ENCODE measurements at places on chromosomes 3 and 15. TPM values are rescaled to one million over a fixed set of nuclear protein-coding genes. Genes with fewer than 3 reads are reported as not detected.

DNA sequence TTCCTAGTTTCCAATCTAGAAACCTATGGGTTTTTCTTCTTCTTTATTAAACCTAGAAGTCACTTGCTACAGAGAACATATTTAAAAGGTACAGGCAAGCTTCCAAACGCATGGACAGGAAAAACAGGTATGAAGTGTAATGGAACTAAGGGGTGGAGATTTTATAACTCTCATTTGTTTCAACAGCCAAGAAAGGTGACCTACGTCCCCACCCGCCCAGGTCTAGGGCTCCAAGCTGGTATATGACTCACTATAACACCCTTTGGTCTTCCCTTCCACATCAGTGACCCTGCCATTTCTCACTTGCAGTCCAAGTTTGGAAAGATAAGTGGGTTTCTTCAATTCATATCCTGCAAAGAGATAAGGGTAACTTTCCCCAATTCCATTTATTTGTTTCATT lies 6.0 kb upstream of the LIPH start:
- no peak overlapping the region for H3K4me3 ChIP-seq
- H3K36me3 ChIP-seq: no peaks in the 10 kb centered on the region
- H3K4me1 ChIP-seq: peaks cover 18% of the 10 kb centered on the region
- no peak for DNase-seq
- H3K27ac ChIP-seq: no peak overlapping the region

DNA sequence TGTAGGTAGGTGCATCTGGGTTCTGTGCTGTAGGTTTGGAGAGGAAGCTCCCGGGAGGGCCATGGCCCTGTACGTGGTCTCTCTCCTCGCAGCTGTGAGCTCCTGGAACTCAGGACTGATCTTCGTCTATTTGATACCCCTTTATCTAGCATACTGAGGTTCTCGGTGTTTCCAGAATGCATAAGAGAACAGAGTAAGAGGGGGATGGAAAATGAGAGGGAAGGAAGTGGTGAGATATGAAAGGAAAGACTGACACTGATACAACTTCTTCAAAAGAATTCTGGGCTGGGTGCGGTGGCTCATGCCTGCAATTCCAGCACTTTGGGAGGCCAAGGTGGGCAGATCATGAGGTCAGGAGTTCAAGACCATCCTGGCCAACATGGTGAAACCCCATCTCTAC lies 90.7 kb downstream of the CHRD start:
- no peak overlapping the region for H3K27ac ChIP-seq
- peaks cover 1% of the 10 kb centered on the region for H3K36me3 ChIP-seq
- no peak overlapping the region for H3K4me3 ChIP-seq
- peaks cover 43% of the 10 kb centered on the region for H3K27me3 ChIP-seq
- no peak for DNase-seq

DNA sequence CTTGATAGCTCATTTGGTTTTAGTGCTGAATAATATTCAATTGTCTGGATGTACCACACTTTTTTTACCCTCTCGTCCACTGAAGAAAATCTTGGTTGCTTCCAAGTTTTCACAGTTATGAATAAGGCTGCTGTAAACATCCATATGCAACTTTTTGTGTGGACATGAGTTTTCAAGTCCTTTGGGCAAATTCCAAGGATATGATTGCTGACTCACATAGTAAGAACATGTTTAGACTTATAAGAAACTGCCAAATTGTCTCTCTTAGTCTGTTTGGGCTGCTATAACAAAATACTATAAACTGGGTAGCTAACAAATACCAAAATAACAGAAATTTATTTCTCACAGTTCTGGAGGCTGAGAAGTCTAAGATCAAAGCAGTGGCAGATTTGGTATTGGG lies 59.5 kb upstream of the TNFSF10 start:
- H3K36me3 ChIP-seq: no peaks in the 10 kb centered on the region
- no peak overlapping the region for H3K4me3 ChIP-seq
- H3K27me3 ChIP-seq: no peaks in the 10 kb centered on the region

GRCh38 chr3:128801779-128802380 lies 75.9 kb downstream of the RAB7A start:
- H3K4me1 ChIP-seq: peaks cover 57% of the 10 kb centered on the region
- peaks cover 28% of the 10 kb centered on the region for H3K36me3 ChIP-seq
- H3K4me3 ChIP-seq: no peak overlapping the region
- peak overlapping the region; percentile 67 for H3K27ac ChIP-seq

DNA sequence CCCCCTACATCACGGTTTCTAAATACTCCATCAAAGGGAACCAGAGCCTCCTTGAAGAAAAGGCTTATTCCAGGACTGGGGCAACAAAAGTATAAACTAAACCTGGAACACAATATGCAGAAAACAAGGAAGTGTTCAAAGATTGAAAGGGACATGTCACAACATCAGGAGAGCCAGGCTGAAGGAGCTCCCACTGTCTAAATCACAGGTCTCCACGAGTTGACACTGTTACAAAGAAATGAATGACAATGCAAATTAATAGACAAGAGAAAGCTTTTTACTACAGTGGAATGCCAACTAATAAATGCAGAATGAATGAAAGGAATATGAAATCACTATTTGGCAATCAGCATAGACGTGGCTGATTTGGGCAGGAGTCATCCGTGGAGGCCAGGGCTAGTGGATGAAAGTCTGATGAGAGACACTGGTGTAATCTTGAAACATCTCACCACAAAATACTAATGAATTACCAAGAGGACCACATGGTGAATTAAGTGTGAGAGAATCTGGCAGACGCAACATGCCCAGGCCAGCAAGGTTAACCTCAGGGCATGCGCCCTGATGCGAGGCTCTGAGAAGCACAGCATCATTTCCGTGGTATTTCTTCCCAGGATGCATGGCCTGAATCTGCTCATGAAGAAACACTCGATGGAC lies 123.8 kb upstream of the TJP1 start:
- H3K36me3 ChIP-seq: no peaks in the 10 kb centered on the region
- no peaks in the 10 kb centered on the region for H3K4me1 ChIP-seq
- no peak overlapping the region for H3K27ac ChIP-seq
- H3K27me3 ChIP-seq: no peaks in the 10 kb centered on the region

- no peak overlapping the region for H3K27ac ChIP-seq
- no peak for DNase-seq
- H3K4me1 ChIP-seq: peaks cover 16% of the 10 kb centered on the region
- H3K4me3 ChIP-seq: no peak overlapping the region
- H3K27me3 ChIP-seq: no peaks in the 10 kb centered on the region
Observed at GRCh38 chr15:63411866-63412265, 30.2 kb upstream of the CA12 start.

Gene SCAANT1
- total RNA-seq: not detected
